ENCODE measurements at places on chromosomes 2 and 18.

GRCh38 chr2:204849892-204850291, 304.6 kb downstream of the PARD3B start:
- DNase-seq: no peak

GRCh38 chr2:183105402-183106134, 18.7 kb upstream of the NUP35 start:
- no peak for DNase-seq

GRCh38 chr2:185404578-185404977, 334.0 kb upstream of the FSIP2 start:
- no peak for DNase-seq

DNA sequence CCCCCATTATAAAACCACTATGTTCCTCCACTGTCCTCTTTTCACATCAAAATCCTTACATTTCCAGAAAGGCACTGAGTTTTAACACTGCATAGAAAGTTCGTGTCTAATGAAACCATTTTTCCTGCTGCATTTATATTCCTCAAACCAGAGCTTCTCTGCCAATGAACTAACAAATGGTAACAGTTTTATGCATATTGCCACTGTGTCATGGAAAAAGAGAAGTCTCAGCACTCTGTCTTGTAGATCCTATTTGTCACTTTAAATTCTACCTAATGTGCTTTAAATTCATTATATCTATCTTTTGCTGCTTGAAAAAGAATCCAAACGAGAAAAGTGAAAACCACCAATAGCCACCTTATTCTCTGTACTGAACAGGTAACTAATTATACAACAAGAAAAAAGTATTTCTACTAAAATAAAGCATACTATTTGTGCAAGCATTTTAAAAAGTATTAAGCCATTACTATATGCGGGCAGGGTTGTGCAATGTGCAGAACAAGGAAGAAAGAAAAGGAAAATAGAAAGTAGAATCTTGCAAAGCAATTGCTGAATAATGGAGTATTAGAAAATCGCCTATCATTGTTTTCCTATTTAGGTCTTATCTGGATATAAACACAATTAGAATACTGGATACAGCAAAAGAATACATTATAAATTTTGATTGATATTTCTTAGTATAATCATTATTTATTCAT, 328.9 kb downstream of the ZEB2 start:
- DNase-seq: no peak

- no peak for DNase-seq
These were observed 36.7 kb downstream of the PRKD3 start for GRCh38 chr2:37287966-37288365.

DNA sequence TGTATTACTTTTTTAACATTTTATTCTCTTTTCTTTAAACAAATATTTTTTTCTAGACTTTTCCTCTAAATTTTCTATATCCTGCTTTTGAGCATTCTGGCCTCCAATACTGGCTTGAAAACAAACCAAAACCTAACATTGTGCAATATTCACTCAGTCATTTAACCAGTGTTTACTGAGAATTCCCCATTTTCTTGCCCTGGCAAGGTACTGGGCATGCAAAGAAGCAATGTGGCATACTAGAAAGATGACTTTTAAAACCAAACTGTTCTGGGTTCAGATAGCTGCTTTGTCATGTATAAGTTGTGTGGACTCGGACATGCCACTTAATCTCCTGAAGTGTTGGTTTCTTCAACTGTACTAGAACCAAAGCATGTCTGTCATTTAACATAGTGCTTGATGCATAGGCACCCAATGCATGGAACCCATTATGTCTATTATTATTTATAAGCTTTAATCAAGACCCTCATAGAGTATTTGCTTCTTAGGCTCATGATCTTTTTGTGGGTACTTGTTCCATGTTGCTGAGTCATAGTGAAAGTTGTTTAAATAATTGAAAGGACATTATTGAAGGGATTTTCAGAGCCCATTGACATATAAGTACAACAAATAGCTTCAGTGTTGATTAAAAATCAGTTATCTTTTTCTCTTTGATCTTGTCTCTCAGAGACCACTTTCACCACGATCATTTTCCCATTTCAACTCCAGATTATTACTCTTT, 185.4 kb upstream of the OSR1 start:
- no peak for DNase-seq

GRCh38 chr18:6976935-6977334, 140.7 kb downstream of the LAMA1 start:
- no peak for DNase-seq

DNA sequence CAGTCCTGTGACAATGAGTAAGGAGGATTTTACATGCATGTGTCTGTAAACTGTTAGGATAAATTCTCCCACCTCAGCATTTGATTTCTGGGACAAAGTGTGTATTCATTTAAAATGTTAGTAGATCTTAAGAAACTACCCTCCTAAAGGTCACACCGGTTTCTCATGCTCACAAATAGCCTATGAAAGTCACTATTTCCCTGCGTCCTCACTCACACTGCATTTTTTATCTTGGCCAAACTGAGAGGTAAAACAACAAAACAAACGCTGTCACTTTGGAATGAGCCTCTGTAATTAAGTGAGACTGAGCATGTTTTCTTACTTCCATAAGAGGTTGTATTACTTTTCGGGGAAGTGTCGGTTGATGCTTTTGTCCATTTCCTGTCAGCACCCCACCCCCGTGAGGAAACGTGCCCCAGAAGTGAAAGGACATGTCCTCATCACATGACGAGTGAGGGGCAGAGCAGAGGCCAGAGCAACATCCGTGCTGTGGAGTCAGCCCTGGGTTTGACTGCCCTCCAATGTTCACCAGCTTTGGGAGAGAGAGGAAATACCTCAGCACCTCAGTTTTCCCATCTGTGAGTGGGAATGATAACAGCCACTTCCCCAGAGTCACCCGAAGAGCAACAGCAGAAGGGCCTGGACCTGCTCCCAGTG, 3.1 kb downstream of the GYPC start:
- no peak for DNase-seq

DNA sequence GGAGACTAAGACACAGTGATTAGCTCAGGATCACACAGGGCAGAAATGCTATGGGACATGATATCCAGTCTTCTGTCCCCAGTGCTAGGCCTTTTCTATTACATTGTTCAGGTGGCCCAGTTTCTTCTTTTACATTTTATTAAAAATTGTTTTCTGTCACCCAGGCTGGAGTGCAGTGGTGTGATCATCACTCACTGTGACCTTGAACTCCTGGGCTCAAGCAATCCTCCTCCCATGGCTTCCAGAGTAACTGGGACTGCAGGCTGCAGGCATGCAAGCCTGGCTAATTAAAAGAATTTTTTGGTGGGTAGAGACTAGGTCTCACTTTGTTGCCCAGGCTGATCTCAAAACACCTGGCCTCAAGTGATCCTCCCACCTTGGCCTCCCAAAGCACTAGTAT, 15.4 kb downstream of the PDK1 start:
- DNase-seq: no peak

DNA sequence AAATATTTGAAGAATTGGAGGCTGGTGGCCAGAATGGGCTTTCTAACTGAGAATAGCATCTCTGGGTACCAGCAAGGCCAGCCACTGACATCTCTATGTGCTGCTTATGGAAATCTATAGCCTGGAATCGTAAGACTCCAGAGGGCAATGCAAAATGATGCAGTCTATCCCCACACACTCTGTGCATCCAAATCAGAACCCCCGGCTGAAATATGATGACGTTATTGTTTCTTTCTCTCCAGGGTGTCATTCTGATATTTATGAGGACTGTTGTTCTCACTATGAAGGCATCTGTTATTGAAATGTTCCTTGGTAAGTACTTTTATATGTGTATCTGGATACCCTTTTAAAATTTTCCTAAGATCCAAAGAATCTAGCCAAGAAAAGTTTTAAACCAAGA, 19.6 kb downstream of the VIT start:
- no peak for DNase-seq

DNA sequence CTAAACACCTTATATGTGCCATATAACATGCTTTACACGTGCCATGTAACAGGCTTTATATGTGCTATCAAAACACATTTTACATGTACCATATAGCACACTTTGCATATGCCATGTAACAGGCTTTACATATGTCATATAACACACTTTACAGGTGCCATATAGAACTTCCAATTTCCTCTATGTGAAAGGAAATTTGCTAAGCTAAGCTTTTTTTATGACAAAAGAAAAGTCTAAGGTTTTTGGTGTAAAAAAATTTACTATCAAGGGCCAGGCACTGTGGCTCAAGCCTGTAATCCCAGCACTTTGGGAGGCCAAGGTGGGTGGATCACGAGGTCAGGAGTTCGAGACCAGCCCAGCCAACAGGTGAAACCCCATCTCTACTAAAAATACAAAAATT, 136.5 kb downstream of the AKAIN1 start:
- no peak for DNase-seq

- DNase-seq: no peak
These were observed 107.1 kb downstream of the LYPD6B start for GRCh38 chr2:149145314-149146295.

- no peak for DNase-seq
These were observed 553 bp downstream of the TIGD1 start for GRCh38 chr2:232549655-232550353.

- peak; percentile 43 for DNase-seq
These were observed 62.4 kb downstream of the TANC1 start for GRCh38 chr2:159030674-159031380.

DNA sequence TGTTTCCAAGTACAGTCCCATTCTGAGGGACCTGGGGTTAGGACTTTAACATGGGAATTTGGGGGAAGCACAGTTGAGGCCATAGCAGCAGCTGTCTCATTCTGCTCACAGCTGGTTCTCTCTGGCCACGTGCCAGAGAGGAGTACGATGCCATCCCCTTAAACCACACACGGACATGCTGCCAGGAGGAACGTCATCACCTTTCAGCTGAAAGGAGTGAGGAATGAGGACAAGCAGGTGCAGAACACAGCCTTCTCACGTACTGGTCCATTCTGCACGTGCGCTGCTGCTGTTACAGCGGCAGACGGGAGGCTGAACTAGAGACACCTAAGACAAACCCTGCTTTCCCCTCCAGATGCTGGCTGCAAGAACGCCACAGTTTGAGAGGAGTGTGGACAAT, 33.5 kb downstream of the ODC1 start:
- no peak for DNase-seq

GRCh38 chr2:230130668-230131364, 62.1 kb upstream of the SLC16A14 start:
- DNase-seq: peak; percentile 12

DNA sequence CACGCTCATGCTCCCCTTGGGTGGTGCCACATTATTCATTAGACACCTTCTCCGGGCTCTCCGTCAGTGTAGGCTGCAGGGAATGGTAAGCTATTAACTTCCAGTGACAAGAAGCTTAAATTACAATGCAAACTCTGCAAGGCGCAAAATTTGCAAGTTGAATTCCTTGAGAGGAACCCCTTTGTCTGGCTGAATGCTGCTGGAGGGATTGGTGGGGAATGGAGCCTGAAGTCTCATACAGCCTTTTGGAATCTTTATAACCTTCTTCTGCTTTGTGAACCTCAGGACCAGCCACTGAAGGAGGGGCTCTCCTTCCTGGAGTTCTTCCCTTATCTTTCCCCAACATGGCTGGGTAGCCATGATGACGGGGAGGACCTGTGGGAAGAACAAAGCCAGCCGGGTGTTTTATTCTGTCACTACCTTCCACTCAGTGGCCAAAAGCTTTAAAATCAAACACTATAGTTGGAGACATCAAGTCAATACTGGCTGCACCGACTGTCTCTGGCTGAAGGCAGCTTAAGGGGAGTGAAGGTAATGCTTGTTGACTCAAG, 220.9 kb upstream of the EPHA4 start:
- no peak for DNase-seq

DNA sequence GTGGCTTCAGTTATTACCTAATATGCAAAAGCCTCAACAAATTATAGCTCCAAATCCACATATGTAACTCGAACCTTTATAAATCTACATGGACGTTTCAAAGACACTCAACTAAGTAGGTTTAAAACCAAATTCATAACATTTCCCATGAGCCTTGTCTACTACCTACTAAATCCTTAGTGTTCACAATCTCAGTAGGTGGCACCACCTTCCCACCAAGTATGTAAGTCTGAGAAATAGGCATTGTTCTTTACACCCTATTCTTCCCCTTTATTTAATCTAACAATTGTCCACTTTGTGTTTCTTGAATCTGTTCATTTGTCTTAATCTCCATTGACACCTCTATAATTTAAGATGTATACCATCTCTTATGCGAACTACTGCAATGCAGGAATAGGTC, 4.6 kb downstream of the PIGN start:
- no peak for DNase-seq

DNA sequence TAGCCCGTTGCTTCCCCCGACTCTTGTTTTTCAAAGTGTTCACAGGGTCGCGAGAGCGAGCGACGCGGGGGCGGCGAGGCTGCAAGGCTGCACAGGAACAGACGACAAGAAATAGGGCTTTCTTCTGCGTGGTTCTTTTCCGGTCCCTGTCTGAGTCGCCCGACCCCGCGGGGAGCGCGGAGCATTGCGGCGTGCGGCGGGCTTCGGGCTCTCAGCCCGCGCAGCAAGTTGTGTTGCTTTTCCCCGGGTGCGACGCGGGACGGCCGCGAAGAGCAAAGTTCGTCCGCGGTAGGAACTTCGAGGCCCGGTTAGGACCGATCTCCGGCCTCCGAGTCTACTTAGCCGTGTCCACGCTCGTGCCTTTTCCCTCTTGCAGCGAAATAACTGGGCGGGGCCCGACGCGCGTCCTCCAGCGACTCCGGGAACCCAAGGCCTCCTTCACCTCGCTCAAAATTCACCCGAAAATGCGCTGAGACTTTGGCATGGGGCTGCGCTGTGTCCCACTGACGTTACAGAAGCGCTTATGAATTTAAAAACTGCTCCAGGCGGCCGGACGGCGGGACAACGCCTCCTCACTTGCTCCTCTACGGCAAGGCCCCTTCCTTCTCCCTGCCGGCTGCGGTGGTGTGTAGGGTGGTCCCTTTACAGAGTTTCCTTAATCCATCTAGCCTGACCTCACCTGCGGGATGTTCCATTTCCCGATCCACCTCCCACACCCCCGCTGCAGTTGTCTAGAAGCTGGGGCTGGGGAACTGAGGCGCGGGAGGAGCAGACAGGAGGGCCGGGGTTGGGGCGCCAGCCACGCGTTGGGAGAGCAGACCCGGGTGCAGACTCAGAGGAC, 1.5 kb upstream of the BCL2L11 start:
- DNase-seq: no peak

- DNase-seq: no peak
These were observed 601.4 kb downstream of the ZEB2 start for GRCh38 chr2:143918465-143918989.

DNA sequence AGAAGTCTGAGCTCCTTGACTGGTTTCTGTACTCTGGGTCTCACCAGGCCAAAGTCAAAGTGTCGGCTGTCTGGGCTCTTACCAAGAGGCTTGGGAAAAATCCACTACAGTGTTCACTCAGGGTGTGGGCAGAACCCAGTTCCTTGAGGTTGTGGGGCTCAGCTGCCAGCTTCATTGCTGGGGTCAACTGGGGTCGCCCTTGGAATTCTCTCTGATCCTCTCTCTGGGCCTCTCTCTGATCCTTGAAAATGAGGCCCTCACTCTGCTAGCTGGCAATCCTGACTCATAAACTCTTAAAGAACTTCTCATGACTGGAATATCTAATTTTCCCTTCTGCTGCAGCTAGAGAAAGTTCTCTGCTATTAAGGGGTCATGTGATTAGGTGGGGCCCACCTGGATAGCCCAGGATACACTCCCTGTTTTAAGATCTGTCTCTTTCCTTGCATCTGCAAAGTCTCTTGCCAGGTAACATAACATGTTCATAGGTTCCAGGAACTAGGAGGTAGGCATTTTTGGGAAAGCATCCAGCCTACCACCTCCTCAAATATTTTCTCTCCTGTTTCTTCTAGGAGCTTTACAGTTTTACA, 66.3 kb downstream of the SP110 start:
- no peak for DNase-seq
